ENCODE measurements at places on chromosomes 13 and 19.

DNA sequence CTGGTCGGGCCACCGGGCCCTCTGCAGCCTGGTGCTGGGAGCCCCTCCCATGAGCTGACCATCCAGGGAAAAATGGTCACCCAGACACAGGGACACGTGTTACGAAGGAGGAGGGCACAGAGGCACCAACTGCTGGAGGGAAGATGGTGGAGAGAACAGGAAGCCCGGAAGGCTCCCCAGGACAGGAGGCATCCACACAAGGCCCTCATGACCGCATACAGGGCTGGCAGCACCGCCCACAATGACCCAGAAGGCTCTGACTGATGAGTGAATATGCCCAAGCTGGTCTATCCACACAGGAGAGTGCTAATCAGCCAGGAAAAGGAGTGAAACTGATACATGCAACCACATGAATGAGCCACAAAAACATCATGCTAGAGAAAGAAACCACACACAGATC is 14.0 kb upstream of the TMEM86B start:
- H3K27me3 ChIP-seq: no peaks in the 10 kb centered on the region
- no peak for DNase-seq
- H3K27ac ChIP-seq: no peak overlapping the region

GRCh38 chr13:112579310-112579843 is 8.6 kb downstream of the TUBGCP3 start:
- H3K4me1 ChIP-seq: peaks cover 19% of the 10 kb centered on the region
- no peak for DNase-seq
- no peaks in the 10 kb centered on the region for H3K27me3 ChIP-seq
- no peak overlapping the region for H3K4me3 ChIP-seq
- H3K36me3 ChIP-seq: no peaks in the 10 kb centered on the region

- H3K4me1 ChIP-seq: no peaks in the 10 kb centered on the region
- no peak for DNase-seq
- H3K27ac ChIP-seq: no peak overlapping the region
Observed at GRCh38 chr19:23409392-23410048, 14.2 kb upstream of the ZNF91 start.

- H3K4me3 ChIP-seq: no peak overlapping the region
- H3K4me1 ChIP-seq: peaks cover 9% of the 10 kb centered on the region
- no peaks in the 10 kb centered on the region for H3K36me3 ChIP-seq
- H3K27ac ChIP-seq: no peak overlapping the region
- DNase-seq: no peak
Observed at GRCh38 chr19:676007-676338, 219 bp upstream of the FSTL3 start.

DNA sequence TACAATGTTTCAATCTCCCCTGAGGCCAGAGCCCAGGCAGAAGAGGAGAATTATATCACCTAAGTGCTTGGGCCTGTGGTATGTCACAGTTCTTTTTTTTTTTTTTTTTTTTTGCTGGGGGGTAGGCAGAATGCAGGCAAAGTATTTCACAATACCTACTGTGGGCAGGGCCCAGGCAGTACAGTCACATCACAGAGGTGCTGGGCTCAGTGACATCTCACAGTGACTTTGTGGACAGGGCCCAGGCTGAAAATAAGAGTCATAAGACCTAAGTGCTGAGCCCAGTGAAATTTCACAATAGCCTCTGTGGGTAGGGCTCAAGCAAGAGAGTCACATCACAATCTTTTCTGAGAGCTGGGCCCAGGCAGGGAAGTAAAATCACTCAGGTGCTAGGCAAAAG is 15.9 kb upstream of the ZNF208 start:
- no peak for DNase-seq
- H3K27ac ChIP-seq: no peak overlapping the region
- no peaks in the 10 kb centered on the region for H3K36me3 ChIP-seq
- no peaks in the 10 kb centered on the region for H3K4me1 ChIP-seq
- no peaks in the 10 kb centered on the region for H3K27me3 ChIP-seq
